Mesangial cell (primary cell): ENCODE measurements at places on chromosomes 16 and 17. TPM values are rescaled to one million over a fixed set of nuclear protein-coding genes. Genes with fewer than 3 reads are reported as not detected.

DNAH17 gene
- under 0.01 and 0.16 TPM in 2 replicates for total RNA-seq

RNF222 gene
- not detected in 2 replicates for total RNA-seq

OGFOD1 gene
- 12.8 and 25.1 TPM in 2 replicates for total RNA-seq

KRTAP4-1 gene
- total RNA-seq: not detected in 2 replicates

FAM117A gene
- total RNA-seq: 5.8 and 6.0 TPM in 2 replicates

CLEC18B gene
- total RNA-seq: 7.0 and 20.9 TPM in 2 replicates

DOC2B gene
- total RNA-seq: 21.3 and 67.9 TPM in 2 replicates

USH1G gene
- total RNA-seq: not detected in 2 replicates

HOXB8 gene
- 7.7 and 21.9 TPM in 2 replicates for total RNA-seq

MMP15 gene
- total RNA-seq: 13.9 and 51.8 TPM in 2 replicates

GPR142 gene
- total RNA-seq: not detected in 2 replicates

CDH1 gene
- total RNA-seq: 2.3 and 23.3 TPM in 2 replicates

TOP2A gene
- total RNA-seq: 5.5 and 143 TPM in 2 replicates

CCL3 gene
- not detected in 2 replicates for total RNA-seq

ARHGDIG gene
- total RNA-seq: 0.33 and 0.89 TPM in 2 replicates

DDX19B gene
- 30.6 and 31.6 TPM in 2 replicates for total RNA-seq

NKIRAS2 gene
- 52.5 and 74.7 TPM in 2 replicates for total RNA-seq
